Mucosa of gallbladder (tissue), 1 donor: ENCODE measurements at places on chromosomes 1 and 21.

DNA sequence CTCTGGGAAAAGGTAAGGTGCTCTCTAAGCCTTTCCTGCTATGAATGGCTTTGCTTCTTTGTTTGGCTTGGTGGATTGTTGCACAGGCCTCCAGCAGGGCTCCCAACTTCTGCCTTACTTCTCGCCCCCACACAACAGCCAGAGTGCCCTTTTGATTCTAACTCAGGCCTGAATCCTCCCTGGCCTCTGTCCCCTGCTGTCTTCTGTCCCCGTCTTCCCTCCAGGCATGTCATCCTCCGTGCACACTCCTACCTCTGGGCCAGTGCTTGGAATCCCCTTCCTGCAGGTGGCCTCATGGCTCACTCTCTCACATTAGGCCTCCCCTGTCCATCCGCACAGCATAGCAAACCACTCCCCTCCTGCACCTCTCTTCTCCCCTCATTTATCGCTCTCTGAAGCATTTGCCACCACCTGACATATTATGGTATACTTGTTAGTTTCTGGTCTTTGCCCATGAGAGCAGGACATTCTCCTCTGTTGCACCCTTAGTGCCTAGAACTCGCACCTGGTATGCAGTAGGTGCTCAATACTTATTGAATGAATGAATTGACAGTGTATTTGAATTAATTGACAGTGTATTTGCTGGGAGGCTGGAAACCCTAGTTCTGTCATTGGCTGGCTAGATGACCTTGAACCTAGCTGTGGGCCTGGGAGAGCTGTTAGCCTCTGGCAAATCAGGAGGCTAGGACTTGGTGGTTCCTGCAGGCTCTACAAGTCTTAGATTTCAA is 2.9 kb downstream of the ZDHHC18 start:
- no peak for DNase-seq

DNA sequence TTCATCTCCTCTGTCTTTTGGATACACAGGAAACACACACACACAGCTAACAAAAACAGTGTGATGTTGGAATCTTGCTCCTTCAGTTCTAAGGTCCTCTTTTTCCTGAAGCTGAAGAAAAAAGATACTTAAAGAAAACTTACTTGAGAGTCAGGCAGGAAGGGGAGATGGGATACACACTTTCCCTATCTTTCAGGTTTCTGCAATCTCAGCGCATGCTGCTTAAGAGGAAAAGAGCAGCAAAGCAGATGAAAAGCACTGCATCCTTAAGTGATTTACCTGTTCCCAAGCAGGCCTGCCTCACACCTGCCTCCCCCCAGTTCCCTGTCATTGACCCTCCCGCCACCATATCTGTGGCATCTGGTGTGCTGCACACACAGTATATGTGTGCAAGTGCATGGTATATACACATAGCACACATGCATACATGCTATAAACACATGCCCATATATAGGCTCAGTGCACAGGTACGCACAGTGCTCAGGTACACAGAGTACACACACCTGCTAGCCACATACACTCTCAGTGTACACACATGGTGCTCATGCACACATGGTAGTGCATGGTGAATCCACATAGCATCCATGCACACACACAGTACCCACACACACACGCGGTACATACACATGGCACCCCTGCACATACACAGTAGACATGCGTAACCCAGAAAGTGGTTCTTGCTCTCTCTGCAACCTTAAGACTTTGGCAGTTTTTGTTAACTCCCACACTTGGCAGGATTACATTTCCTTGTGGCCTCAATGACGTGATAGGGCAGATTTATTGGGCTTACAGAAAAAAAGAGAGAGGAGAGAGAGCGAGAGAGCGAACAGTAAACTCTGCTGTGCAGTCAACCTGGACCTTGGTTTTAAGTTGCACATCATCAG is 166.9 kb downstream of the TOMM20 start:
- peak; percentile 63 for DNase-seq

- no peak for DNase-seq
These were observed 5.1 kb downstream of the DNAJB4 start for GRCh38 chr1:78009836-78010235.

- no peak for DNase-seq
These were observed 71.4 kb downstream of the MEGF6 start for GRCh38 chr1:3539707-3540425.

DNA sequence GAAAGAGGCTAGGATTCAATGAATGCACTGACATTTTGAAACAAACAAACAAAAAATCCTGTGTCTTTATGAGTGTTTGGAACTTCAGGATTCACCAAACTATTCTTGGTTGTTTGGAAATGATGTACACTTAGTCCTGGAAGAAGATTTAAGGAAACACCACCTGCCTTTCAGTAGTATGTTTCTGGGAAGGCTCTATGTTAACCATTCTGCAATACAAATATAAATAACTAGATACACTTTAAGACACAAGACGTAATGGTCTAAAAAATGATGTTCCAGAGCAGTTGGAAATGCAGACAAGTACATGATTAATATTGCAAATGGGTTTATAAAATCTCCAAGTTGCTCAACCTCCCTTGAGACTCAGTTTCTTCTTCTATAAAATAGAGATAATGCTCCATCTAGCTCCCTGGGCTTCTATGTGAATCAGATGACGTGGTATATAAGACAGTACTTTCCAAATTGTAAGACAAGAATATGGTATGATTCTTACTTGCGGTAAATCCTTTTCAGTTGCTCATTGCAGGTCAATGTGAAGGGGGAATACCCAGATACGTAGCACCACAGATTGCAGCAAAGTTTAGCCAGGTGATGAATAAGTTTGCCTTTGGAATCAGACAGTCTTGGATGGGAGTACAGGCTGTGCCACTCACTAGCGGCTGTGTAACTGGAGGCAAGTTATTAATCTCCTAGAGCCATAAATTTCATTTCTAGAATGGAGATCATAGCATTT is 224.8 kb upstream of the SGIP1 start:
- no peak for DNase-seq

GRCh38 chr1:174413632-174414031 is 34.1 kb upstream of the GPR52 start:
- no peak for DNase-seq

- no peak for DNase-seq
These were observed 21.0 kb downstream of the HMGN2 start for GRCh38 chr1:26493267-26493666.

- no peak for DNase-seq
These were observed 1203.4 kb downstream of the BRINP3 start for GRCh38 chr1:189274267-189274666.

GRCh38 chr21:39444421-39445180 is 977 bp downstream of the LCA5L start:
- DNase-seq: no peak

DNA sequence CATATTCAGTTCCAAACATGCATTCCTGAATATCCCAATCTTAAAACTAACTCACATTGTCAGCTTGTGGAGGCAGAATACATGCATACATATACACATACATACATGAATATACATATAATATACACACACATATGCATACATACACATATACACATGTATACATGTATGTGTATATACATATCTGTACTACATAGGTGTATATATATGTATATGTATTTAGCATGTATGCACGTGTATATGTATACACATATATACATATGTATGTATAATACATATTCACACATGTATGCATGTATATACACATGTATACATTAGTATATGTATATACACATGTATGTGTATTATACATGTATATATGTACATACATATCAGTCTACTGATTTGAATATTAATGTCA is 1.2 kb upstream of the ZNF691 start:
- no peak for DNase-seq

- DNase-seq: no peak
These were observed 2.4 kb downstream of the FBXO42 start for GRCh38 chr1:16349847-16350406.

DNA sequence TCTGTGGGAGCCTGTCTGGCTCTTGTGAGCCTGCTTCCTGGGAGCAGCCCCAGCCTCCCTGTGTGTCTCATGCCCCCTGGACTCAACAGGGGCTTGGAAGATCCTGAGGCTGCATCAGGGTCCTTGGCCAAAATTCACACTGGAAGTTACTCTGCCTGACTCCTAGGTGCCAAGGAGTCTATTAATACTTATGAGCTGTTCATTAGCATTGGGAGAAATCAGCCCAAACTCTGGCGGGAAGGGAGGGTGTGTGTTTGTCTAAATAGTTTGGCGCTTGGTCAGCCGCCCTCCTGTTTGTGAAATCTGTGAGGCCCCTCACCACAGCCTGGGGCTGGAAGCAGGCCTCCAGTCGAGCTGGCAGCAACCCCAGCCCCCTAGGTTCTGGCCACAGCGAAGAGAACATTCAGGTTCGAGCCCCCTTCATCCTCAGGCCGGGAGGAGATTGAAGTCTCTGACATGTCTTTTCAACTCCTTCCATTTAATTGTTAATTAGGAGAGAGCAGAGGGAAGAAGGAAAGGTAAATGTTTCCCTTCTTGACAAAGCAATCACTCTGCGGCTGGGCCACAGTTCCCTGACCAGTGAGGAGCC is 82.1 kb upstream of the F3 start:
- DNase-seq: no peak

- DNase-seq: no peak
These were observed 4.9 kb upstream of the TTLL10 start for GRCh38 chr1:1168451-1169411.

GRCh38 chr1:7119156-7119555 is 333.9 kb downstream of the CAMTA1 start:
- DNase-seq: no peak

GRCh38 chr21:41166884-41167283 is 1.1 kb upstream of the BACE2 start:
- DNase-seq: peak; percentile 25

DNA sequence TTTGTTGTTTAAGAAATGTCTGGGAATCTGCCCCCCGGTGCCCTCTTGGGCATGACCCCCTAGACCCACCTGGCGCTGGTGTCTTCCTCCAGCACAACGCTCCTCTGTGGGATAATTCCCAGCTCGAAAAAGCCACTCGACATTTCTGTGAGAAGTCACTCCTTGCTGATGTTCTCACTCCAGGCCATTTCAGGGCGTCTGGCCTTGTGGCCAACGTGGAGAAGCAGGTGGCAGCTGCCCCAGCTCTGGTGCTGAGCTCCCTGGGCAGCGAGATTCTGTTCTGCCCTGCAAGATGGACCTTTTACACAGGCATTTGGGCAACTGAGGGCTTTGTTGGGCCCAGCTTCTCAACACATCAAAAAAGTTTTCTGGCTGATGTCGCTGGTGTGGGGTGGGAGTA is 147.7 kb upstream of the WNT4 start:
- no peak for DNase-seq

DNA sequence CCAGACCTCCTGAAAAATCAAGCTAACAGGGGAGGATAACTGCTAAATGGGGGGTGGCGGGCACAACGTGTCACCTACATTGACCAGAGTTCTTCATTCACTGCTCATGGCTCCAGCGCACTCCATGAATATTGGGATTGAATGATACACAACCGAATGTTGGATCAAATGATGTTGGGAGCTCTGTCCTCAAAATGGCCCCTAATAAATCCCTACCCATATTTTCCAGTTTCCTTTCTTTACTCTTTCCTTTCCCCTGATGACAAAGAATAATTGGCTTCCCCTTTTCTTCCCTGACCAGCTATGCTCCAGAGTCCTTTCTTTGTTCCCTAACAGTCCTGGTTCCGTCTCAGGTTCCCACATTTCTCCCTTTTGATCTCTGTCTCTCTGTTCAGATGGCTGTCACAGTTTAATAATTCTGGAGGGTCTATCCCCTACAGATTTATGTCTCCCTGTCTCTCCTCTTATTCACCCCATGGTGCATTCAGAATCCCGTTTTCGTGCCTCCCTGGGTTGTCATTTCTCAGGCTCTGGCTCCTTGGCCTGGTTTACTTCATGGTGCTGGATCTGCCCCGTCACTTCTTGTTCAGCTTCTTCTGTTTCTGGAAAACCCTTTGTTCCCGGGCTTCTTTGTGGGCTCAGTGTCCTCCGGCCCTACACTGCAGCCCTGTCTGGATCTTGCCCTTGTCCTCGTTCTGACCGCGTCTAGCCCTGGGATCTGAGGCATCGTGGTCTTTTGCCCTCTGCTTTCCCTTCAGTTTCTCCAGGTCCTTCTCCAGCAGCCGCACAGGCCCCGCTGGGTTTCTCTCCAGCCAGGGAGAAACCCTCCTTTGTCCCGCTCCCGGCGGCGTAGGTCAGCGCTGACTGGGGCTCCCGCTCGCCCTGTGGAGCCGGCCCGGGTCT is 78.3 kb downstream of the NDUFS5 start:
- DNase-seq: no peak

- DNase-seq: no peak
These were observed 99.5 kb upstream of the TSPAN2 start for GRCh38 chr1:115188680-115189395.

DNA sequence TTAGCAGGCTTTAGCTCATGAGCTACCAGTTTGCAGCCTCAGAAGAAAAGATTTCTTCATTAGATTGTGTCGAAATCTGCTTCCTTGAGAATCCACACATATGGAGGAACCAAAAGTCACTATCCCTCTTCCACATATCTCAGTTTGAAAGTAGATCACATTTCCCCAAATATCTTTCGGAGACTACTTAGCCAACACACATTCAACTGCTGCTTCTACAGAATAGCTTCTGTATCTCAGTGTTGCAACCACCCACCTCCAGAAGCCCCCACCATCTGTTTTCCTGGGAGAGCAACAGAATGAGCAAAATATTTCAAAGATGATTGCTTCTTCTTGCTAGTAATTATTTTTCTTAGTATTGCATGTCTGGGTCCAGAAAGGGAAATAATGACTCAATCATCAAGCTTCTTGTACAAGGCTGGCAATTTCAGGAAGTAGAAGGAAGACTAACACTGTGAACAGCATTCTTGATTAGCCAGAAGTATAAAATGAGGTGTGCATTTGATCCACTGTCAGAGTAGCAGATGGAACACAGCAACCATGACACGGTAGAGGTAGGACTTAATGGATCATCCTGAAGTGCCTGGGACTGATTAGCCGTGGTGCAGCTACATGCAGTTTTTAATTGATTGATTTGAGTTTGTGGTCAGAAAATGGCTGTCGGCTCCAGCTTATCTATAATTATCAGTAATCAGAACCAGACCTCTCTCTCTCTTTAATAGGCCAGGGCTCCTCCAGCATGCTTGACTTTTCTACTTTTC is 24.9 kb downstream of the ZC3H11B start:
- no peak for DNase-seq

DNA sequence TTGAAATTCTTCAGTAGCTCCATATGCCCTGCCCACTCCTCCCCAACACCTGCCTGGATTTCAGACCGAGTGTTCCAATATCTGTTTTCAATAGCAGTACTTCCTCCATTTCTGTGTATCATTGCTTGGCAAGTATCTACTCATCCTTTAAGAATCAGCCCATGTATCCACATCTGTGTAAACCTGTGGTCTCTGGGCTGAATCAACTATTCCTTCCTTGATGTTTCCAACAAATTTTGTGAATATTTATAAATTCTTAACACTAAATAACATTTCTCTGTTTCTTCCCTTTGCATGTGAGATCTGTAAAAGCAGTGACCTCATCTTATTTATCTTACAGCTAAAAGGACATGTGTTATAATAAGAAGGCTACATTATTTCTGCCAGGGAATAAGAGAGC is 26.0 kb upstream of the UAP1 start:
- no peak for DNase-seq
